Stimulated activated CD8-positive, alpha-beta memory T cell treated with anti-CD3 and anti-CD28 coated beads, Interleukin-15, amount 100 ng/mL, for 4 hours (primary cell): ENCODE measurements at places on chromosomes 7 and 10.

- no peak for DNase-seq
Measured at GRCh38 chr10:100858261-100858660, 54.5 kb upstream of the SLF2 start.

DNA sequence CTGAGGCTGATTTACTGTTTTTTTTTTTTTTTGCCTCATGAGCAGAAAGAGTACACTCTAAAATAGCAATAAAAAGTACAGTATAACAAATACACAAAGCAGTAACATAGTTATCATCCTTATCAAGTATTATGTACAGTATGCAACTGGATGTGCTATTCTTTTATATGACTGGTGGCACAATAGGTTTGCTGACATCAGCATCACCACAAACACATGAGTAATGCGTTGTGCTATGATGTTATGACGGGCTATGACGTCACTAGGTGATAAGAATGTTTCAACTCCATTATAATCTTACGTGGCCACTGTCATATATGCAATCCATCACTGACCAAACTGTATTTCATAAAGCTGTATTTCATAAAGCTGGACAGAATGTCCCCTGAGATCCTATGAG is 189.2 kb upstream of the GLI3 start:
- no peak for DNase-seq

GRCh38 chr10:66555061-66555460 is 370.8 kb upstream of the LRRTM3 start:
- DNase-seq = no peak

GRCh38 chr7:37510043-37510634 is 61.5 kb upstream of the ELMO1 start:
- no peak for DNase-seq

- no peak for DNase-seq
Measured at GRCh38 chr7:157507987-157508386, 171.2 kb downstream of the DNAJB6 start.

GRCh38 chr10:29731760-29732159 is 97.0 kb upstream of the SVIL start:
- DNase-seq = no peak

GRCh38 chr7:95330961-95331337 is 6.6 kb upstream of the PON1 start:
- DNase-seq = no peak

DNA sequence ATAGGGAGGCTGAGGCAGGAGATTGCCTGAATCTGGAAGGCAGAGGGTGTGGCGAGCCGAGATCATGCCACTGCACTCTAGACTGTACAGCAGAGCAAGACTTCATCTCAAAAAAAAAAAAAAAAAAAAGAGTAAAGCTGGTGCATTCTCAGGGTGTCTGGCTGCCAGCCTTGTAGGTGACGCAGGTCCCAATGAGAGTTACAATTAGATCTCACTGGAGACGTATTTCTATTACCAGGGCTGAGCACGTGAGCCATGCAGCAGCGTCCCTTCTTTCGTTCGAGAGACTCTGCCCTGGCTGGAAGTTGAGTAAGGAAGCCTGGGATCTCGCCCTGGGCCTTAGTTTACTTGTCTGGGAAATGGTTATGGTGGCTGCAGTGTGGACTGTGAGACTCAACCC is 22.4 kb upstream of the ZMIZ1 start:
- DNase-seq = no peak

- no peak for DNase-seq
Measured at GRCh38 chr7:151432658-151433521, 7.1 kb downstream of the CRYGN start.

DNA sequence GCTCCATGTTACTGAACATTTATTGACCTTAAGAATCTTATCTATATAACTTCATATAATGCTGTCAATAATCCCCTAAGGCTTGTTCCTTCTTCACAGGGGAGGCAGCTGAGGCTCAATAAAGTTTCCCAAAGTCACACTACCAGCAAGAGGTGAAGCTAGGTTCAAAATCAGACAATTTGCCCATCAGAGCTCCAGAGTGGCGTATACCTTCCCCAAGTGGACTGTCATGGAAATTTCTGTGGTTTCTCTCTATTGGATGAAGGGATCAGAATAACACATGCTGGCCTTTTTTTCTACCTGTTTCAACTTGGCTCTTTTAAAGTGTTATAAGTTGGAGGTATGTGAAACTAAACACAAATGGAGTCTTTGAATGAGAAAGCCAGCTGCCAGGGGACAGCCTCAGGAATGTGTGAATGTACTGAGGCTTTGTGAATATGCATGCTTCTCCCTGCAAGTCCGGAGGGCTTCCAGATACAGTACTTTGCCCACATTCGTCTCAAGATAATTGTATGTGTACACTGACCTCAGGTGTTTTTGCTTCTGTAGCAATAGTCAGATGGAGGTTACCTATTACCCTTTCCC is 656.3 kb upstream of the CELF2 start:
- no peak for DNase-seq

DNA sequence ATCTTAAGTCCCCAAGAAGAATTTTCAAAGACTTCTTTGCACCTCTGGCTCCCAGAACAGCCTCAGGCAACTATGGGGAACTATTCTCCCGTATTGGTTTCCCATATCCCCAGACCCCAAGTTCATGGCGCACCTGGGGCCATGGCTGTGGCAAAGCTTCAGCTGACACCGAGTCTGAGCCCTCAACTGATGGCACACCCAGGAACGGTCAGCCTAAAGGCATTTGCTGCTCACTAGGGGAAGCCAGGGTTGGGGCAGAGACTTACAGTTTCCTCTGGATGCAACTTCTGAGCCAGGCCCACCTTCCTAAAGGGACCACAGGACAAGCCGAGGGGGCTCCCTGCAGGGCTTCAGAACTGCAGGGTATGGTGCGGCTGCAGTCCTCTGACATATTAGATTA is 13.7 kb upstream of the CPA1 start:
- no peak for DNase-seq

DNA sequence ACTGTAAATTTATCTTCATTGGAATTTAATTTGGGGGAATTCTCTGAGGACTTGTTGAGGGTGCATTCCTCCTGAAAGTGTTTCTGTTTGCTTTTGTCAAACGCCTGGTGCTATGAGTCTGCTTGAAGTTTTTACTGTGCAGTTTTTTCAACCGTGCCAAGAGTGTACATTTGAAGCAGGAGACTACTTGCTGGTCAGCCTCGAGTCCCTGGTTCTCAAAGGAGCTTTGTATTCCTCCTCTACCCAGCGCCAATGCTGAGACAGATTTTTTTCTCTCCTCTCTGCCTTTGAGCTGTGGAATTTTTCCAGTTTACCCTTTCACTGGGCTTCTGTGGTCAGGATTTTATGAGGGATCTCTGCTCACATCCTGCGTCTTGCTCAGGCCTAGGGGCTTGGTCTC is 62.1 kb downstream of the NPY start:
- DNase-seq = no peak

DNA sequence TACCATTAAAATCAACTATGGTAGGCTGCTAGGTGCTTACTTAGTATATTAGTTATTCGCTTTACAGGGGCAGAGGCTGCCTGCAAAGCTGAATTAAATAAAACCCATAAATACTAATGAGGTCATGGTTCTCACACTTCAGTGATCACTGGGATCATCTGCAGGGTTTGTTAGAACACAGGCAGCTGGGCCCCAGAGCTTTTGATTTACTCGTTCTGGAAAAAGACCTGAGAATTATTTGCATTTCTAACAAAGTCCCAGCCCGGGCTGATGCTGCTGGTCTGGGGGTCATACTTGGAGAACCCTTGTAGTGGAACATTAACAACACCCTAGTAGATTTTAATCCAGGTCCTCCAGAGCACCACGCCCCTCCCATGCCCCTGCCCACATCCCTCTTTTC is 8.5 kb downstream of the UCN3 start:
- DNase-seq = no peak

- no peak for DNase-seq
Measured at GRCh38 chr7:105935250-105935649, 27.8 kb upstream of the CDHR3 start.

- no peak for DNase-seq
Measured at GRCh38 chr10:82267465-82267864, 392.5 kb downstream of the NRG3 start.

DNA sequence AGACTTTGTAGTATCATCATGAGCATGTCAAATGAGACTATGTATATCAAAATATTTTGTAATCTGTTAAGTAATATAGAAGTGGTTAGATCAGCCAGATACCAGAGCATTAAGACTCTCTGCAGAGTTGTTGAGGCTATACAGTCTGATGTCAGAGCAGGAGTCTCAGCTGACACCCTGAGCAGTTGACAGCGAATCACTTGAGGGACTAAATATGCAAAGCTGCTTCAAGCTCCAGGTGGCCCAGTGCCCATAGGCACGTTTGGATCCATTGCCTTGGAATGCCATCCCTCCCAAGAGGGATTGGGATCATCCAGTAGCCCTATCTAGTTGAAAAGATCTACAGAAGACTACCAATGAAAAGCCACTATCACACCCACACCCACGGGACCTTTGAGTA is 210.2 kb downstream of the TAX1BP1 start:
- no peak for DNase-seq
